Left renal cortex interstitium (tissue), 4 donors: ENCODE measurements at places on chromosomes 5 and 9. TPM values are rescaled to one million over a fixed set of nuclear protein-coding genes. Genes with fewer than 3 reads are reported as not detected.

The PAEP gene
- 0.38 TPM for polyA plus RNA-seq

The TRIM36 gene
- polyA plus RNA-seq: 3.4 TPM

The IL13 gene
- polyA plus RNA-seq: not detected

The KIAA0825 gene
- 4.3 TPM for polyA plus RNA-seq

The TLR4 gene
- polyA plus RNA-seq: 7.9 TPM

The HTR4 gene
- 0.11 TPM for polyA plus RNA-seq

The FAM120A gene
- polyA plus RNA-seq: 69.7 TPM

The LCN9 gene
- not detected for polyA plus RNA-seq

The TXNDC8 gene
- polyA plus RNA-seq: not detected

The SLC25A48 gene
- polyA plus RNA-seq: 4.4 TPM

The NOXA1 gene
- polyA plus RNA-seq: 10.0 TPM

The GTF3C4 gene
- polyA plus RNA-seq: 24.5 TPM

The LHX3 gene
- polyA plus RNA-seq: not detected

The EXOC3 gene
- polyA plus RNA-seq: 54.5 TPM

The CDC20B gene
- polyA plus RNA-seq: 0.64 TPM

The SH3GL2 gene
- polyA plus RNA-seq: 4.3 TPM

The HSPB3 gene
- not detected for polyA plus RNA-seq

The MYORG gene
- 6.7 TPM for polyA plus RNA-seq

The BNC2 gene
- 6.6 TPM for polyA plus RNA-seq

The EPB41L4B gene
- 13.9 TPM for polyA plus RNA-seq

The TRMT10B gene
- polyA plus RNA-seq: 23.6 TPM

The ORM1 gene
- 2.3 TPM for polyA plus RNA-seq

The UBE2R2 gene
- polyA plus RNA-seq: 62.0 TPM
